ENCODE measurements at places on chromosomes 1 and 21. TPM values are rescaled to one million over a fixed set of nuclear protein-coding genes. Genes with fewer than 3 reads are reported as not detected.

The LAMB3 gene
- total RNA-seq, result 0.51 TPM

The MATN1 gene
- under 0.01 TPM for total RNA-seq

The FBXO2 gene
- 2.0 TPM for total RNA-seq

The FOXD3 gene
- not detected for total RNA-seq

The REN gene
- total RNA-seq, result not detected

The LIN28A gene
- not detected for total RNA-seq

The TNN gene
- total RNA-seq, result not detected

The CRABP2 gene
- 58.3 TPM for total RNA-seq

The RGSL1 gene
- not detected for total RNA-seq

The TMEM63A gene
- total RNA-seq, result 11.2 TPM

The RGS1 gene
- total RNA-seq, result not detected

The FCGR2B gene
- not detected for total RNA-seq

The SLC6A9 gene
- total RNA-seq, result 16.0 TPM

The LCE1A gene
- total RNA-seq, result not detected

The INKA2 gene
- total RNA-seq, result 4.1 TPM

The PCP4 gene
- not detected for total RNA-seq

The HIVEP3 gene
- total RNA-seq, result 0.93 TPM

The C1orf87 gene
- total RNA-seq, result not detected

The VANGL1 gene
- total RNA-seq, result 8.7 TPM

The RAD54L gene
- total RNA-seq, result 0.26 TPM

The UBASH3A gene
- not detected for total RNA-seq

The CRNN gene
- total RNA-seq, result not detected

The GPA33 gene
- total RNA-seq, result not detected

The WDR4 gene
- 3.0 TPM for total RNA-seq

The RPS6KA1 gene
- 0.77 TPM for total RNA-seq

The CELA2A gene
- not detected for total RNA-seq

The TTLL10 gene
- total RNA-seq, result not detected

The FCGR1A gene
- not detected for total RNA-seq

The KCNJ15 gene
- total RNA-seq, result not detected

The EVA1C gene
- 23.6 TPM for total RNA-seq

The EPHB2 gene
- 10.1 TPM for total RNA-seq

The CFAP107 gene
- not detected for total RNA-seq

The GART gene
- total RNA-seq, result 38.7 TPM

The APH1A gene
- 92.4 TPM for total RNA-seq

The LHX8 gene
- total RNA-seq, result not detected

The HLX gene
- 48.0 TPM for total RNA-seq

The GBP7 gene
- not detected for total RNA-seq

The ADAM30 gene
- not detected for total RNA-seq

The PROX1 gene
- 0.09 TPM for total RNA-seq

Data from pericardium fibroblast (primary cell).